ENCODE measurements at places on chromosomes 16 and 17.

DNA sequence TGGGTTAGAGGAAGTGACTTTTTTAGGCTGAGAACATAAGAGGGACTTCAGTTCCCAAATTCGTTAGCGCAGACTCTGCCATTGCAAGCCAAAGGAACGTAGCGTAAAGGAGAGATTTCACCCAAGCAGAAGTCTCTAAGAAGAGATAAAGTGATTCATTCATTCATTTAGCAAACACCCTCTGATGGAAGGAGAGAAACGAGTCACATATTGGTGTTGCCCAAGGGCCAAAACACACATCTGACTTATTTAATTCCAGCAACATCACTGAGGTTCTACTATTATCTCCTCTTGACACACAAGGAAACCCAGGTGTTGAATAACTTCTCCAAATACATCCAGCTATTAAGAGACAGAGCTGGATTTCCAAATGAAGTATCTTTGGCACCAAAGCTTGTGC lies 85.7 kb upstream of the CACNG3 start:
- no peak for DNase-seq

DNA sequence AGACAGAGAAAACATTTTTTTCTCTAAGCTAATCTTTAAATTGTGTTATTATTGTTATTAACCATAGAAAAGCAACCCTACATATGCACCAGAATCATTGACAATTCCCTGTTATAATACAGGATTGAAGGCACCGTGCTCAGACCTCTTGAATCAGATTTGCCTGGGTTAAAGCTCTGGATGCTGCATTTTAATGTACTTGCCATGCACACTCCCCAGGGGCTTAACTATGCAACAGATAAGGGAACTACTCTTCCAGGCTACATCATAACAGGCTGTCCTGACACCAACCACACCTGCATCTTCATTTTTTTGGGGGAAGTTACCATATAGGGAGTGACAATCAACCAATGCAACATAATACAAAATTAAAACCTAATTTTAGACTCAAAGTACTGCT lies 1187.6 kb upstream of the CDH8 start:
- DNase-seq: no peak

DNA sequence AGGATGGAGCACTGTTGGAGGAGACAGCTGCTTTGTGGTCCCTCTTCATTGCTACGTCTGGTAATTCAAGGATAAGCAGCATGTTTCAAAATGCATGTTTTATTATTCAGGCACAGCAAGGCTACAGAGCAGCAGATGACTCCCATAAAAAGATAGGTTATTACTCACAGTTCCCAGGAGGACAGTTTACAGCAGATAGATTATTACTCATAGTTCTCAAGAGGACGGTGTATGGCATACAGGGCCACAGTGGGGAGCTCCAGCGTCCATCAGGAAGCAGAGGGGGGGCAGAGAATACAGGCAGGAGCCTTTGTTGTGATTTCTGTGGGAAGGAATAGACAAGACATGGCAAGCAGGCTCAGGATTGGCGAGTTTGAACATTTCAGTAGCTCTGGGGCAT lies 72.9 kb downstream of the DNAH9 start:
- DNase-seq: no peak

GRCh38 chr16:2992383-2993081 lies 12.3 kb upstream of the PKMYT1 start:
- DNase-seq: no peak

- peak; percentile 69 for DNase-seq
Measured at GRCh38 chr17:30376621-30377452, 1.9 kb upstream of the CPD start.

DNA sequence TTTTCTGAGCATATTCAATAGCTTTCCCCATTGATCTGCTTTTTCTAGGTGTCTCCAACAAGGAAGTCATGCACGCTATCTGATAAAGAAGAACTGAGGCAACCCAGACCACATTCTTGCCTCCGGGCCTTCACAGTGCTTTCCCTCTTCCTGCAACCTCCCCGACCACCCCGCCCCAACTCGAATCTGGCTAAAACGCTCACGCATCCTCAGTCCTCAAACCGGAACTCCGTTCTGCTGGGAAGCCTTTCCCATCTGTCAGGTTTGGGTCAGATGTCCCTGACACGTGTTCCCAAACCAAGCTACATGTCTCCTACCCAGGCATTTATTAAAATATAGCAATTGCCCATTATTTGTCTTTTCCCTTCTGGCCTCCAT lies 112.7 kb downstream of the VPS53 start:
- DNase-seq: peak; percentile 26

DNA sequence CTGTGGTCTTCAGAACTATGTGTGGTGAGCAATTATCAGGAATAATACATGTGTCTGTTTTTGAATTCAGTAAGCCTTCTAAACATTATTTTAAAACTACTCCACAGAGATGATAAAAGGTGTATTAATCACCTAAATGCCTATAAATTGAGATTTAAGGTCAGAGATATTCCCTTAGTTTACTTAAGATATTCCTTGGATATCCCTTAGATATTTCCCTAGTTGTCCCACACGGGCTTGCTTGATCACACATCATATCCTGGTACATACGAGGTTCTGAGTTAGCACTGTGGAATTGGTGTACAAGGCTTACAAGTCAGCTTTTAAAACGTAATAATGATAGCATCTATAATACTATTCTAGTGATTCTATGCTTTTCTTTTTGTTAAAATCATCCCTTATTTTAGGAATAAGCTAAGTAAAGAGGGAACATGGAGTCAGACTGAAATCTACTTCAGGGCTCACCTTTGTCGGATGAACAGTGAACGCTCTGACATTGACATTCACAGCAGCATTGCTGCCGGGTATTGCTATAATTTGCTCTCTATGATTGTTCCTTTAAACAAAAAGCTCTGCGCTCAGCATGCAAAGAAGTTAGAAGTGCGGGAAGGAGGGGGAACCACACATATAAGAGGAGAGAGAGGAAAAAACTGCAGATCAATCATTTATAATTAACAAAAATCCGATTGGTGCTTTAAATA lies 136.5 kb downstream of the SKAP1 start:
- no peak for DNase-seq

GRCh38 chr17:17868641-17869522 lies 32.1 kb upstream of the SREBF1 start:
- DNase-seq: peak; percentile 19

- peak; percentile 51 for DNase-seq
Measured at GRCh38 chr16:72832621-72833248, 215.2 kb downstream of the ZFHX3 start.

- no peak for DNase-seq
Measured at GRCh38 chr16:24992696-24993095, 22.5 kb downstream of the ARHGAP17 start.

DNA sequence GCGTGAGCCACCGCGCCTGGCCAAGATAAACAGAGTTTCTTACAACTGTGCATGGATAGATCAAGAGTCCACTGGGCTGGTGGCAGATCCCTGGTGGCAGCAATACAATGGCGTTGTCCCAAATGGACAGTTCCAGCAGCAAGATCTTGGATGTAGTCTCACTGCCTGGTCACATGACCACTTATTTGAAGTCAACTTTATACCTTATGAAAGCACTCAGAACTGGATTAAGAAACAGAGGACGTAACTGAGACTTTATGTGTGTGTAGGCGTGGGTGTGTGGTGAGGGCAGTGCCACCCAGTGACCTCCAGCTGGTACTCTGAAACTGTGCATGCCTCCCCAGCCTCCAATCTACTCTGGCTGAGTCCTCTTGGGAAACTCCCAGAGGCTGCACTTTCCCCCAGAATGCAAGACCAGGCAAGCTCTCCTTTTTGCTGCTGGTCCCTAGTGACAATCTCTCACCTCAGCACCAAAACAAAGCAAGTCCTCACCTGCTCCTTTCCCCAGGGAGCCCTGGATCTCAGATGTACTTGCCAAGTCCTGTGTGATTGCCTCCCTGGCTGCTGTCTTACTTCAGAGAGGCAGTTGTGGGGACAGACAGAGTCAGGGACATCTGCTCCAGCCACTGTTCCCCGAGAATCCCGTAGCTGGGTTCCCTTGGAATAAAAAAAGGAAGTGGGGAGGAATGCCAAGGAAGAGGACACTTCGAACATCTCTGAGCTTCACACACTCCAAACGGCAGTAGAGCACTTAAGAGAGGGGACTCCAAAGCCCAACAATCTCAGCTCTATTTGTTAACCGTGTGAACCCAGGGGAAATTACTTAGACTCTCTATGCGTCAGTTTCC lies 11.7 kb upstream of the ST6GALNAC2 start:
- DNase-seq: peak; percentile 100

GRCh38 chr17:82371333-82372248 lies at the start of gene UTS2R:
UTS2R (plus strand) TSS chr17:82371765; CDS start chr17:82374325, 2,560 bp downstream.
- no peak for DNase-seq

DNA sequence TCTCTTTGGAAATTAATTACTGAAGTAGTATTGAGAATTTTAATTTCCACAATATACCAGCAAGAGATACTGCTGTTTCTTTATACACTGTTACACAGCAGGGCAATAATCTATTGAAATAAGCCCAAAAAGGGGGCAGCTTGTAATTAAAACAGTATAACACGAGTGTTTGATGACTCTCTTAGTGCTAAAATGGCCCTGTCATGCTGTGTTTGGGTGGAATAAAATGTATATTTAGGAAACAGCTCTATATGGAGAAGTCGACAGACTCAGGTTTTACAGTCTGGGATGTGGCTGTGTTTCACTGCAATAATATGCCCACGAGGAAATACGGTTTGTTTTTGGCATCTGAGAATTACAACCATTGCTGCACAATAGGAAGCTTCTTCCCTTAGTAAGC lies 537.7 kb upstream of the HSBP1 start:
- DNase-seq: no peak

DNA sequence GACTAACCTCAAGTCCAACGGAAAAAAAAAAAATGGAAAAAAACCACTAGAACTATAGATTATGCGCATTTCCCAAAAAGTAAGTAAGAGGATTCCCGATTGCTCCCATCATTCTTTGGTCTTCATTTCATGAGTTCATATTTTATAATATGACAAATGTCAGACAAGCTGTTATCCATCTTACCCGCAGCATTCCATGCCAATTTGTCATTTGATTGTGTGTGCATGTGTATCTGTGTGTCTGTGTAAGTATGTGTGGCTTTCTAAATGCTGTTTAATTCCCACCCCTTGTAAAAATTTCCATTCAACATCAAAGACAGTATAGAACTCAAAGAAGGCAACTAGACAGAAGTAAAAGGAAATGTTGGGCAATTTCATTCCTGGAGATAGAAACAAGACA lies 434.1 kb downstream of the CDH11 start:
- DNase-seq: no peak

DNA sequence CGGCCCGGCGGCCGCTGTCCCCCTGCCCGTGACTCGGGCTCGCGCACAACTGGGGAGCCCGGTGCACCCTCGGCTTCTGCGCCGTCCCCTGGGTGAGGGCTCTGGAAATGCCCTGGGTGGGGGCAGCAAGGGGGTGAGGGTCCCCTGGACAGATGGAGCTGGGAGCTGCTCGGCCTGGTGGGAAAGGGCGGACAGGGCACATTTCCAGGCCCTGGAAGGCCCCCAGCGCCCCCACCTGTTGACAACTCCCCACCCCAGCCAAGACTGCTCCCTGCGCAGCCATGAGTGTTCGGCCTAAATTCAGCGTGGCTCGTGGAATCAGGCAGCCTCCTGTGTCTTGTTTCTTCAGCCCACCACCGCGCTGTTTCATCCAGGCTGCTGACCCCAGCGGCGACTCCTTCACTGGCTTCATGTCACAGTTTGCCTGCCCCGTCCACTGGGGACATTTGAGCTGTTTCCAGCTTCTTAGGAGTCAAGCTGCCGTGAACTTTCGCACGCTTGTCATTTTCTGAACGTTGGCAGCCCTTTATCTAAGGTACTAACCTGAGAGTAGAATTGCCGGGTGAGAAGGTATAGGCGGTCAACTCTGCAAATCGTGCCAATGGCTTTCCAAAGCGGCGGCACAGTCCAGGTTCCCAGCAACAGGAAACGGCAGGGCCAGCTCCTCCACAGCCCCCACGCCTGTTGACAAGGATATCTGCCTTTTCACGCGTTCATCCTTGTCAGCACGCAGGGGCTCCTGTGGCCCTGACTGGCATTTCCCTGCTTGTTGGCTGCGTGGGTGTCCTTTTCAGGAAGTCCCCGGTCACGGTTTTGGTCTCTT lies 895 bp downstream of the UTS2R start:
- no peak for DNase-seq

GRCh38 chr16:30874244-30874820 lies 19.5 kb downstream of the BCL7C start:
- no peak for DNase-seq

- no peak for DNase-seq
Measured at GRCh38 chr17:6208608-6209180, 138.5 kb downstream of the WSCD1 start.

DNA sequence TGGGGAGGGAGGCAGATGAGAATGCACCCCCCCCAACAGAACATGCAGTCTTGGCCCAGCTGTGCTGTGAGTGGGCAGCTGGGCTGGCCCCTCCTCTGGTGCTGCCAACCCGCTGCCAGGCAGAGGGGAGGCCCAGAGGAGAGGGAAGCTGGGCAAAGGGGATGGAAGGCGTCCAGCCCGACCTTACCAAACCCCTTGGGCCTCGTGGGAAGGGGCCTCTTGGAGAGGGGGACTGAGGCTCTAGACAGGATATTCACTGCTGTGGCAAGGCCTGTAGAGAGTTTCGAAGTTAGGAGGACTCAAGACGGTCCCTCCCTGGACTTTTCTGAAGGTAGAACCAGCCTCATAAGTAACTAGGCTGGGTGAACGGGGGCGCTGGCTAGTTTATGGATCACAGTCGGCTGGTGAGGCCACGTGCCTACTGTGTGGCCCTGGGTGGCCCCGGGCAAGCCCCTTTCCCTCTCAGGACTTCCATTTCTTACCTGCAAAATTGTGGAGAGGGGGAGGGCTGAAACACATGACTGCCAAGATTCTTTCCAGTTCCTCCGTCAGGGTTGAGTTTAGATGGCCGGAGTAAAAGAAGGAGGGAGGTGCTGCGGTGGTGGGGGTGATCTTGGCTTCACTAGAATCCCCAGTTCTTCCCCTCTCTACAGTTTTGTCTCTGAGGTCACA lies 857 bp upstream of the STAT5A start:
- no peak for DNase-seq
